ENCODE measurements at places on chromosomes 4 and X. TPM values are rescaled to one million over a fixed set of nuclear protein-coding genes. Genes with fewer than 3 reads are reported as not detected.

Gene SPATA18
- total RNA-seq, result 1.2 TPM

Gene NHSL2
- 0.82 TPM for total RNA-seq

- DNase-seq, result no peak
These were observed 232.5 kb downstream of the ARHGAP10 start for GRCh38 chr4:147964266-147964880.

Gene NCAPG
- 5.7 TPM for total RNA-seq

Measured in frontal cortex (tissue), 4 donors.